ENCODE measurements at places on chromosomes 1 and 21. TPM values are rescaled to one million over a fixed set of nuclear protein-coding genes. Genes with fewer than 3 reads are reported as not detected.

DNA sequence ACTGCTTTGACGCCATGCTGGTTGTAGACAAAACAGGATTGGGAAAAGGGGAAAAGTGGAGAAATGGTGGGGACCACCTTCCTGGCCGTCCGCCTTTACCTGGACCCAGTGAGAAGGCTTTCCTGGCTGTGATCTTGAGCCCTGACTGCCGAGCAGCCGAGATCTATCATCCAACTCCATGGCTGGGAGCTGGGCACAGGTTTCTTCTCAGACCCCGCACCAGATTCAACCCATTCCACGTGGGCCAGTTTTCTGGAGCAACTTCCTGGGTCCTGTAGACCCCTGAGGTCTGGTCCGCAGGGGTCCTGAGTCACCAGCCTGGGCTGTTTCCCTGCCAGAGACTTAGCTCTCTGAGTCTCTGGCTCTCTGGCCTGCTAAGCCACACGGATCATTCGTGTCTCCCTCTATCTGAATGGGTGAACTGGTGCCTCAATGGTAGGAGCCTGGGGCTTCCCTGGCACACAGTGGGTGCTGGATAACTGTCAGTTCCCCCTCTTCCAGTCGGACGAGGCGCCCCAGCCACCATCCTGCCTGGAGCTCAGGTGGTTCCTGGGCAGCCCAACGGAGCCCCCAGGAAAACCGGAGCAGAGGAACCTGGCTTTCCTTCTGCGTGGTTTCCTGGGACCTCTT lies 4.5 kb upstream of the NPHP4 start:
- DNase-seq: peak; percentile 10

GRCh38 chr1:61247051-61247825 lies 164.9 kb downstream of the NFIA start:
- no peak for DNase-seq

CD5L gene
- not detected for total RNA-seq

CLCNKA gene
- 0.46 TPM for total RNA-seq

LCK gene
- 1.4 TPM for total RNA-seq

DNA sequence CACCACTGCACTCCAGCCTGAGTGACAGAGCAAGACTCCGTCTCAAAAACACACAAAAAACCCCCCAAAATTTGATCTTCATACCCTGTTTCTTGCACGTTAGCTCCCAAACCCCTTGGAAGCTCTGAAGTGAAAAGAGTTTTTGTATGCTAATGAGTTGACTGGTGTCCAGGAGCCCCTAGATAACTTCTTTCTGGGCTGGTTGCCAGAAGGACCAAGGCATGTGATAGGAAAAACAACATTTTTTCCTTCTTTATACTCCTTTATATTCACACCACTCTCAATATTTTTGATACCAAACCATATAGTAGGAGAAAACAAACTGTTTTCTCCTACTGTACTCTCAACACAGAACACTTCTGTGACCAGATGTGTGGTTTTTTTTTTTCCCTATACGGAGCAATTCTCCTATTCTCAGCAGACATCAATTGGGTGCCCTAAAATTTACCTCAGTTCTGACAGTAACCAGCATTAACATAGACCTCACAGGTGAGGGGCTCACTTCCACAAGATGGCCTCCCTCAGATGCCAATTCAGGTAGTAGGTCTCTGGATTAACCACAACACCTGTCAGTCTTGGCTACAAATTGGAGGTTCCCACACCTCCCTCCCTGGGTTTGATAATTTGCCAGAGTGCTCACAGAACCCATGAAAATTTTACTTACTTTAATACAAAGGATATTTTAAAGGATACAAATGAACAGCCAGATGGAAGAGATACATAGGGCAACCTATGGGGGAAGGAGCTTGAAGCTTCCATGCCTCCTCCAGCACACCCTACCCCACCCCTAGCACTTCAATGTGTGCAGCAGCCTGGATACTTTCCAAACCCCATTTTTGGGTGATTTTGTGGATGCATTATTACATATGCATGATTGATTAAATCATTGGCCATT lies 25.6 kb downstream of the ZYG11B start:
- DNase-seq: no peak

- no peak for DNase-seq
These were observed 6.6 kb downstream of the ZBTB18 start for GRCh38 chr1:244057474-244058385.

DNA sequence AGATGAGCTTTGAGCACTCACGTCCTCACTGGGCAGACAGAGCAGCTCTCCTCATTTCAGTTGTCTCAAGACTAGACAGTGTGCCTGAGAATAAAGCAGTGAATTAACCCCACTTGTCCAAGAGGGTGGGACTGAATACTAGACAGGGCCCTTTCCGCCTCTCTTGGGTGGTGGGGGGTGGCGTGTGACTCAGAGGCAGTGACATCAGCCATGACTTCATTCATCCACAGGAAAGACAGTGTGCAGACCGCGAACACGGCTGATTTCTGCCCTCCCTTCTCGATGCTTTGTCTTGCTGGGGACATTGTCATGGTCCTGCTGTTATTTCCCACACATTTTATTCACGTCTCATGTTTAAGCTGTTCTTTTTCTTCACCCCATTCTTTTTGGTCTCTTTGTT lies 64.9 kb downstream of the FGGY start:
- peak; percentile 58 for DNase-seq

OR6F1 gene
- total RNA-seq: not detected

DNA sequence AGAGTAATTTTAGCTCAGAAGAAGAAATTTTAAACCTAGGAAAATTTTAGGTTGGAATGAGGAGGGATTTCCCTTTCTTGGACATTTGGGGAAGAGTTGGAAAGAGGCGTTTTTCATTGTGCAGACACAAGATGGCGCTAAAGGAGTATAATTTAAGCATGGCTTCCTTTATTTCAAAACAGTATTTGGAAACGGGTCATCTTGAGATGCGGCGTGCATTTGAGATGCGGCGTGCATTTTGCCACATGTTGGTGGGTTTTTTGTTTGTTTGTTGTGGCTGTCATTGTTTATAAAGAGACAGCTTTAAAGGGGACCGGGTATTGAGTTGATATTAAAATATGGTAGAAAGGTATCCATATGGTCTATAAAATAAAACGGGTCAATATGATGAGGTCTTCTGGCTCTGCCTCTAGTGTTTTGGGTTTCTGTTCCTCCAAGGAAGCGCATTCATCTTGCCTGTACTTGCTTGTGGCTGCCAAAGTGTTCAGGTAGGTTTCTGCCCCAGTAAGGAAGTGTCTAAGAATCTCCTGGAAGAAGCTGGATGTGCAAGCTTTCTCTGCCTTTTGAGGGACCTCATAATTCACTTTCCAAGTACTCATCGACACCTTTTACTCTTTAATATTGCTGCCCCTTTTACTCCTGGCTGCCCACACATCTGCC lies 210.3 kb downstream of the SLC35F3 start:
- no peak for DNase-seq

GRCh38 chr1:119139403-119139802 lies 1.1 kb downstream of the WARS2 start:
- no peak for DNase-seq

XCL1 gene
- not detected for total RNA-seq

GRCh38 chr1:7902478-7903085 lies 38.1 kb downstream of the TNFRSF9 start:
- peak; percentile 68 for DNase-seq

- no peak for DNase-seq
These were observed 22.8 kb downstream of the NEK7 start for GRCh38 chr1:198179556-198179981.

NTPCR gene
- 67.5 TPM for total RNA-seq

DNA sequence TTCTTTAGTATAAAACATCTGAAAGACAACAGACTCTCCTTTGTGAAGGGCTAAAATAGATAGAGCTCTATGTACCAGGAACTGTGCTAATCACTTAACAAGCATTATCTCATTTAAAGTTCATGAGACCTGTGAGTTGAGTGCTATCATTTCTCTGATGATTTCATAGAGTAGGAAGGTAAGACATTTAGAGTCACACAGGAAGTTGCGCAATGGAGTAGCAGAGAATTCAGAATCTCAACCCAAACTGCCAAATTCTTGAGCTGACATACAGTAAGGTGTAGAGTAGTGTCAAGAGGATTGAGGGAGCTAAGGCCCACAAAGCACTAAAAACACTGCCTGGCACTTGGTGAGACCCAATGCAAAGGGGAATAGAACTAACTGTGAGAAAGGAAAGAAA lies 384.3 kb downstream of the NTNG1 start:
- no peak for DNase-seq

GRCh38 chr1:45266151-45266801 lies 59.9 kb upstream of the ZSWIM5 start:
- DNase-seq: peak; percentile 87

BSND gene
- not detected for total RNA-seq

GRCh38 chr1:230543085-230543484 lies 99.2 kb upstream of the COG2 start:
- DNase-seq: no peak

DNA sequence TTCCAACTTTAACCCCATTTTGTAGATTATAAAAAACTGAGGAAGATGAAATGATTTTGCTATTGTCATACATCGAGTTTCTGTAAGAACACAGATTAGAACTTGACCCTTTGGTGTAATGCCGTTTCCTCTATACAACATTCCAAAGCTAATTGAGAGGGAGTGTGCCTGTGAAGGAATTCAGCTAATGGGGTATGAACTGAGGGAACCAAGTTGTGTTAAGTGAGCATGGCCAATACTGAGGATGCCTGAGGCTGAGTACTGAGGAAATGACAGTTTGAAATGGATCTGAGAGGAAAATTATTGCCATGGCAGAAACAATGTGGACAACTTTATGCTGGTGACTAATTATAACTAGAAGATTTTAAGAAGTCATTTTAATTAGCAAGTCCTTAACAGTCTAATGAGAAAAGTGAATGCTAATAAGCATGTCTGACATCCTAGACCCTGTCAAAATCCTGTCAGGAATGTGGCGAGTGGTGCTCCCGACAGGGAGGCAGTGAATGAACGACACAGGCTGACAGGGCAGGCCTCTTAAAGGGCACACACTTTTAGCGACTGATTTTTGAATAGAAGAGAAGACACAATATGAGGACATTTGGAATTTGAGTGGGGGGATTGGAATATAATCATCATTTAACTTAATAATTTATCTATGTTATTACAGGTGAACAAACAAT lies 262.5 kb downstream of the HLX start:
- DNase-seq: no peak

DNA sequence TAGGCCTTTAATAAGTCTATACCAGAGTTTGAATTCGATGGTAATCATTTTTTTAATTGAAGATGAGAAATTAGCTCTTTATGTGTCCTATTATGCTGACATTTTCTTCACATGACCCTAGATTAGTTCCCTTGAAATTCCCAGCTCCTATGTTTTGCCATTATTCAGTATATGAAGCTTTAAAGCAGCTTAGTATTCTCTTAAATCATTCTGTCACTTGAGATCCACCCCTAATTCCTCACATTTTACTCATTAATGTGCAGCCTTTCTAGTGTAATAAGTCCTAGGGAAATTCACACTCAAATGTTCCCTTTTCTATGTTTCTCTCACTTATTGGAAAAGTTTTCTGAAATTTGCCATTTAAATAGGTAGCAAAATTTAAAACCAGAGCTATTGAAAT lies 704.5 kb upstream of the B3GALT2 start:
- no peak for DNase-seq

- DNase-seq: no peak
These were observed 12.3 kb upstream of the SDC3 start for GRCh38 chr1:30920827-30921226.

GRCh38 chr1:196607981-196608380 lies 259 bp downstream of the KCNT2 start:
- no peak for DNase-seq

- DNase-seq: no peak
These were observed 262.0 kb downstream of the TNR start for GRCh38 chr1:175481126-175482070.

DNA sequence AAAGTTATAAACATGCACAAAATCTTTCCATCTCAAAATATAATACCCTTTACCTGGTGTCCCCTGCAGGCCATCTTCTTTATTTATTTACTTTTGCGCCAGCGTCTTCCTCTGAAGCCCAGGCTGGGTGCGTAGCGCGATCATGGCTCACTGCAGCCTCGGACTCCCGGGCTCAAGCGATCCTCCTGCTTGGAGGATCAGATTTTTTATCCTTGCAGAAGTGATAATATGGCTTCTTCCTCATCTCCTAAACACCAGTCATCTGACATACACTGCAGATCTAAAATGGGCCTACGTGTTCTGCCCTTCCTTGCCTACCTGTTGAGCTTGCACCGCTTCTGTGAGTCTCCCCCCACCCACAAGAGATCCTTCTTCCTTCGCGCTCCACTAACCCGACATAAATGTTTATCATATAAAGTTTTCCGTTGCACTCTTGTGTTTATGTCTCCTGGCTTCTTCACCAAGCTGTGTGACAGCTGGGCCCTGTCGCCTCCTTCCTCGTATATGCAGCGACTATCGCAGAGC lies 506 bp upstream of the SRP9 start:
- no peak for DNase-seq

CELA2A gene
- total RNA-seq: not detected

- DNase-seq: no peak
These were observed 153.8 kb downstream of the PTPRU start for GRCh38 chr1:29390075-29390474.

ITLN1 gene
- total RNA-seq: 18.7 TPM

ANKRD65 gene
- total RNA-seq: 3.6 TPM

MLLT11 gene
- total RNA-seq: 9.3 TPM

- DNase-seq: no peak
These were observed 738.0 kb downstream of the PTPRU start for GRCh38 chr1:29974316-29974724.

FMO3 gene
- 1.2 TPM for total RNA-seq

DNA sequence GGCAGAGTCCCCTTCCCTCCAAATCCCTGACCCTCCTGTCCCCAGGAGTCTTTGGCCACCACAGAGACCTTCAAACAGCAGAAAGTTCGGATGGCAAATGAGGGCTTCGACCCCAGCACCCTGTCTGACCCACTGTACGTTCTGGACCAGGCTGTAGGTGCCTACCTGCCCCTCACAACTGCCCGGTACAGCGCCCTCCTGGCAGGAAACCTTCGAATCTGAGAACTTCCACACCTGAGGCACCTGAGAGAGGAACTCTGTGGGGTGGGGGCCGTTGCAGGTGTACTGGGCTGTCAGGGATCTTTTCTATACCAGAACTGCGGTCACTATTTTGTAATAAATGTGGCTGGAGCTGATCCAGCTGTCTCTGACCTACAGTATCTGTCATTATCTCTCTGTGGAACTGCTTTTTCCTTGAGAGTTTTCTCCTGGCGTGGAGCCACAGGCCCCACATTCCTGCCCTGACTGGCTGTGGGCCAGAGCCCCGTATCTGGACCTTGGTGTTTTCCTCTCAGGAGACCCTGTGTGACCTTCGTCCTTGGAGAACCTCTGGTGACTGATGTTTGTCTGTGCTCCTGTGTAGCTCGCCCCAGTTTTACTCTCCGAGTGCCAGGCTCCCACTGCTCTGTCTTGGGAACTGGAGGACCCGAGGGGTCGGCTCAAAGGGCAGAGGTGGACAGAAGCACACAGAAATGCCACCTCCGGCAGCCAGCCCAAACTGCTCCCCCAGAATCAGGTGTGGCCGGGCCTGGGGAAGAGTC lies 4.8 kb downstream of the SLC27A3 start:
- peak; percentile 59 for DNase-seq

OVAAL gene
- total RNA-seq: 0.69 TPM

- DNase-seq: peak; percentile 4
These were observed 4.3 kb downstream of the TP73 start for GRCh38 chr1:3656450-3657095.

All from right cardiac atrium (tissue), 5 donors.